ENCODE measurements at places on chromosomes 12 and 14.

- no peak for DNase-seq
These were observed 6.4 kb downstream of the DDHD1 start for GRCh38 chr14:53146739-53147138.

DNA sequence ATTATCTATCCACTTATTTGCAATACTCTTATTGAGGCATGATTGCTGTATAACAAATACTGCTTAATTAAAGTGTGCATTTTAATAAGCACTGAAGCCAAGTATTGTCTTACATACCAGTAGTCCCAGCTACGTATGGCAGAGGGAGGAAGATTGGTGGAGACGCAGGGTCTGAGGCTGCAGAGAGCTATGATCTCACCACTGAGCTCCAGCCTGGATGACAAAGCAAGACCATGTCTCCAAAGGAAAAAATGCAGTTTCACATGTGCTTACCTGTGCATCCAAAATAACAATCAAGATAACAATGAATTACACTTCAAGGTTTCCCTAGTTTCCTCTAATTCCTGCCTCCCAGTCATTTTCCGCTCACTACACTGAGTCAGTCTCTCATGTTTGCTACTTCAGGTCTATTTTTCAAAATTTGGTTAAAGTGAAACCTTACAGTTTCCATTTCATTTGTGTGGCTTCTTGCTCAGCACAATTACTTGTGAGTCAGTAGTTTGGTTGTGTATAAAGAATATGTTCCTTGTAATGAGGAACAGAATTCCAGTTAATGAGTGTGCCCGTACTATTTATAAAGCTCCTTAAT is 1250.1 kb downstream of the TMEM121 start:
- DNase-seq = no peak

- DNase-seq = no peak
These were observed 17.7 kb downstream of the SMIM41 start for GRCh38 chr12:52097045-52097666.

DNA sequence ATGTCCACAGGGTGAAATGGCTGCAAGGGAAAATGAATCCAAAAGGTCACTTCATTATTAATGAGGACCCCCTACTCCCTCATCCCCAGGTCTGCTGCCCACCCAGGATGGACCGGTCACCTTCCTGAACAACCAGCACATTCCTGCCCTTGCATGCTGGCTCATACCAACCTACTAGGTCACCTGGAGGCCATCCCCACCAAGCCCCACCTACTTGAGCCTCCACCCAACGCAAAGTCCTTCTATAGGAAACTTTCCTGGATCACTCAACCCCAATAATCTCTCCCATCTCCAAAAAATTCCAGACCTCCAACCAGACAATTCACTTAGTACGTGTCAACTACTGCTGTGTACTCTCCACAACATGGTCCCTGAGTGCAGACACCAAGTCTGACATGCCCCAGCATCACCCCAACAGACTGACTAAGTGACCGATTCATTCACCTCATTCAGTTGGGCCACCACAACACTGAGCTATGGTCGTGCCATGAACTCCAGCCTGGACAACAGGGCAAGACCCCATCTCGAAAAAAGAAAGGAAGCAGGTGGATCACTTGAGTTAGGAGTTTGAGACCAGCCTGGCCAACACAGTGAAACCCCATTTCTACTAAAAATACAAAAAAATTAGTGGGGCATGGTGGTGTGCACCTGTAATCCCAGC is 18.1 kb downstream of the CLMN start:
- DNase-seq = no peak

DNA sequence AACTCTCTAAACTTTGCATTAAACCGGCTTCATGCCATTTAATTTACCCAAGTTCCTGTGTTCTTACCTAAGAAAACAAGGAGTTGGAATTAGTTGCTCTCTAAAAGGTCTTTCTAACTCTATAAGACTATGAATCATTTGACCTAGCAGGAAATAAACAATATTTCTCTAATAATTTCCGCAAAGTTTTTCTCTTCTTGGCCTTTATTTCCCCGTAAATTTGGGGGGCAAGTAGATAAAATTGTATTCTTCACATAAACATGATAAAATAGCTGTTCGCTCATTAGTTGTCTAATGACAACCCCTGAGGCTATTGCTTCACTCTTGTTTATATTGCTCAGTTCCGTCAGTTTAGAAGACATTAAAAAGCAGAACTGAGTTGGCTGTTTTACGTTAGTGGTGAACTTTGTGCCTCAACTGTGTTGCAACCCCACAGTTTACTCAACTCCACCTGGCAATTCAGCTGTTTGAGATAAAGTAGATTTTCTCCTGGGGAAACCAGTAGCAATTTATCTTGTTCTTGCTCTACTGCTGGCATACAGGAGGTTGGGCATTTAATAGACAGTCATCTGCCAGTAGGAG is 74.7 kb downstream of the BTG1 start:
- no peak for DNase-seq

DNA sequence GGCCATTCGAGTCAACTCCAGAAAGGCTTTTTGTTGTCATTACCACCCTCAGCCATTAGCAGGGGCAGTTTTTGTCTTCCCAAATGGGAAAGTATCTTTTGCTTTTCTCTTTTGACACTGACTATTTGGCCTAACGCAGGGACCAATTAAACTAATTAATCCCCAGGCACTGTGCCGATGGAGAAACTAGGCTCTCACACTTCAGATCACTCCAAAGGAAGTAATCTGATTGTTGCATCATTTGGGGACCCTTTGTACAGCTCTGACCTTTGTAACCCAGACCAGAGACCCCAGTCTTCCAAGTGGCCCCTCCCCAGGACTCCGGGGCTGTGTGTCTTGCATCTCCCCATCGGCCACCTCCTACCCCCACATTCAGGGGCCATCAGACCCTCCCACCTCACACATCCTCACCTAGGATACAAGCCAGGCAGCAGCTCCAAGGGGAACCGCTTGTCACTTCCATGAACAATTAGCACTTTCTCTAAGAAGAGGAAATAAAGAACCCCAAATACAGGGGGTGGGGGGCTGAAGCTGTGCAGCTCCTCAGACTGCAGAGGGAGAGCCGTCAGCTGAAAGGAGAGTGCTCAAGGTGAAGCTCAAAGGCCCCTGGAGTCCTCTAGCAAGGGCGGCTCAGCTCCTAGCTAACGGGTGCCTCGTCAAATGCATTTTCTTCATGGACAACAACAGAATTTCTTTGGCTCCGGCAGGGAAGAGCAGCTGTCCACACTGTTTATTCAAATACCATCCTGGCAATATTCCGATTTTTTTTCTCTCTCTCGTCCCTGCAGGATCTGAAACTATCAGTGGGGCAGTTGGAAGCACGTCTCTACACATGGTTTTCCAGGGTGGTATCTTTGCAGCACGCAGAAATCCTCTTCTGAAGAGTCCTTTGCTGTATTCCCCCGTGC is 64.3 kb upstream of the DIO3 start:
- no peak for DNase-seq

DNA sequence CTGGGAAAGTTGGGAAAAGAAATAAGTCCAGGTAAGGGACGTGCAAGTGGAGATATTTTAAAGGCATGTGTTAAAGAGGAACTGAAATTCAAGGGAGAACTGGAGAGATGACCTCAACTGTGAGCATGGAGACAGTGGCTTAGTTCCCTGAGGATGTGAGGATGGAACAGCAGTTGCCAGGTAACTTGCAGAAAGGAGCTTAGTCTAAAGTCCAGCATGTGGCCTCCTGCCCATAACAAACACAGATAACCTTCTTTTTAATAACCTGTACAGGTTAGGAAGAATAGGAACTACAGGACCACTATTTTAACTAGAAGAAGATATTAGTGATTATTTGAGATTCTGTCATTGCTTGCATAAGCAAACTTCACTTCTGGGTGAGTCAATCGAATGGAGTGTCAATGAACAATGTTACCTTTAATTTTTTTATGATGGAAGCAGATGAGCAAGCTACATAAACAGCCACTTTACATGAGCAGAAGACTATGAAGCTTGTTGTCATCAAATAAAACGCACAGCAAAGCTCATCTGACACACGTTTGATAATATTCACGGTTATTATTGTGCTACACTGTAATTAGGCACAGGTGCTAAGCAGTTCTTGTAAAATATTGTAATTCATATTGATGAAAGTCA is 291.7 kb upstream of the DDHD1 start:
- no peak for DNase-seq

DNA sequence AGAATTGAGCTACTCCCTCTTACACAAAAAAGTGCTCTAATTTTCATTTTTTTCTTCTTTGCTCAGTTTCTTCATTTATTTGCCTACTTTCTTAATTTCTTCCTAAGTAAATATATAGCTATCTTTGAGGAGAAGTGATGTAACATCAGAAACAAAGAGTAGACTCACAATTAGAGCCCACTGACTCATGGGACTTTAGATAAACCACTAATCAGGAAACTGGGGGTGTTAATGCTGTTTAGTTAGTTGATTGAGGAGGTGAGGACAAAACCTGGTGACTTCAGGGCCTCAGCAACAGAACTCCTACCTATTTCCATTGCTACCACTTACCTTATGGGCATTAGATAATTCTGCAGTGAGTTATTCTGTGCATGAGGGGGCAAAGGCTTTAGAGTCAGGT is 151.7 kb downstream of the MON2 start:
- no peak for DNase-seq
